Naive thymus-derived CD8-positive, alpha-beta T cell (primary cell): ENCODE measurements at places on chromosomes 2 and 18. TPM values are rescaled to one million over a fixed set of nuclear protein-coding genes. Genes with fewer than 3 reads are reported as not detected.

DNA sequence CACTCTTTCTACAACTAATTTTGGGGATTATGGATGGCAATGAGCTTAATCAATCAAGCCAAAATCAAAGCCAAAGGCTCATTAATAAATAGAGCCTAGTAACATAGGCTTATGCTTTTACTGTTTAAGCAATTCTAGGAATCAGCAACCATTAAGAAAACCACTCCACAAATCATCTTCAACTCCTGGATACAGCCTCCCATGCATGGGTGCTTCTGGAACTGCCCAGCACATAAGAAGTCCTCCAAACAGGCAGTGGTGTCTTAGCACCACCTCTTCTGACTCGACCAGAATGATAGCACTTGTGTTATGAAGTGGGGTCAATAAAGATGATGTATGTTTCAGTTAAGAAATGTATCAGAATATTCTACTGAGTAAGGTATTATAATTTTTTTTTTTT, 104.4 kb upstream of the SERPINE2 start:
- DNase-seq = no peak
- no peaks in the 10 kb centered on the region for H3K36me3 ChIP-seq
- no peak overlapping the region for H3K4me3 ChIP-seq
- H3K27me3 ChIP-seq = peaks cover 16% of the 10 kb centered on the region
- H3K27ac ChIP-seq = no peak overlapping the region

DNA sequence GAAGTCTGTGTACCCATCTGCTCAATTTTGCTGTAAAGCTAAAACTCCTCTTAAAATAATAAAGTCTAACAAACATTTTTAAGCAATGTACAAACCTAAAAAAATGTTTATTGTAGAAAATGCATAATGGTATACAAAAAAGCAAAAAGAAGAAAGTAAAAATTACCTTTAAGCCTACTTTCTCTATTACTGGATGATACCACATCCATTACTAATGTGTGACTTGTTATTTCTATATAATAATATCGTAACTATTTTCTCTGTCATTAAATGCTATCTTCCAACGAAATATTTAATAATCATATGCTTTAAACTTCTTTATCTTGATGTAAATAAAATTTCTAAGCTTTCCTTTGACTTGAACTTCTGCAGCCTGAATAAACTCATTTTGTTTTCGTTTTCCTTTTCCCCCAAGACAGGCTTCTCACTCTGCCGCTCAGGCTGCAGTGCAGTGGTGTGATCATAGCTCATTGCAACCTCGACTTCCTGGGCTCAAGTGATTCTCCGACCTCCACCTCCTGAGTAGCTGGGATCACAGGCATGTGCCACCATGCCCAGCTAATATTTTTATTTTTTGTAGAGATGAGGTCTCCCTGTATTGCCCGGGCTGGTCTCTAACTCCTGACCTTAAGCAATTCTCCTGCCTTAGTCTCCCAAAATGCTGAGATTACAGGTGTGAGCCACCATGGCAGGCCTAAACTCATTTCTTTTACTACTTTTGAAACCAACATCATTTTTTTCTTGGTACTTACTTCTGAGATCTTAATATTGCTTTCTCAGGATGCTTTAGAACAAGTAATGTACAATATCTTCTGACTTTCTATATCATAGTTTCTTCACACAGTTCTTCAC, 18.1 kb upstream of the DNAH7 start:
- H3K27me3 ChIP-seq = no peaks in the 10 kb centered on the region
- H3K36me3 ChIP-seq = no peaks in the 10 kb centered on the region
- H3K27ac ChIP-seq = no peak overlapping the region
- DNase-seq = no peak

- DNase-seq = no peak
- no peak overlapping the region for H3K4me3 ChIP-seq
- no peaks in the 10 kb centered on the region for H3K27me3 ChIP-seq
- H3K4me1 ChIP-seq = peaks cover 2% of the 10 kb centered on the region
- no peak overlapping the region for H3K27ac ChIP-seq
- H3K36me3 ChIP-seq = no peaks in the 10 kb centered on the region
Measured at GRCh38 chr18:61820882-61821281, 71.9 kb downstream of the RNF152 start.

- no peaks in the 10 kb centered on the region for H3K4me1 ChIP-seq
- H3K27me3 ChIP-seq = no peaks in the 10 kb centered on the region
- H3K36me3 ChIP-seq = no peaks in the 10 kb centered on the region
Measured at GRCh38 chr18:38456253-38456652, 890.7 kb upstream of the CELF4 start.

DNA sequence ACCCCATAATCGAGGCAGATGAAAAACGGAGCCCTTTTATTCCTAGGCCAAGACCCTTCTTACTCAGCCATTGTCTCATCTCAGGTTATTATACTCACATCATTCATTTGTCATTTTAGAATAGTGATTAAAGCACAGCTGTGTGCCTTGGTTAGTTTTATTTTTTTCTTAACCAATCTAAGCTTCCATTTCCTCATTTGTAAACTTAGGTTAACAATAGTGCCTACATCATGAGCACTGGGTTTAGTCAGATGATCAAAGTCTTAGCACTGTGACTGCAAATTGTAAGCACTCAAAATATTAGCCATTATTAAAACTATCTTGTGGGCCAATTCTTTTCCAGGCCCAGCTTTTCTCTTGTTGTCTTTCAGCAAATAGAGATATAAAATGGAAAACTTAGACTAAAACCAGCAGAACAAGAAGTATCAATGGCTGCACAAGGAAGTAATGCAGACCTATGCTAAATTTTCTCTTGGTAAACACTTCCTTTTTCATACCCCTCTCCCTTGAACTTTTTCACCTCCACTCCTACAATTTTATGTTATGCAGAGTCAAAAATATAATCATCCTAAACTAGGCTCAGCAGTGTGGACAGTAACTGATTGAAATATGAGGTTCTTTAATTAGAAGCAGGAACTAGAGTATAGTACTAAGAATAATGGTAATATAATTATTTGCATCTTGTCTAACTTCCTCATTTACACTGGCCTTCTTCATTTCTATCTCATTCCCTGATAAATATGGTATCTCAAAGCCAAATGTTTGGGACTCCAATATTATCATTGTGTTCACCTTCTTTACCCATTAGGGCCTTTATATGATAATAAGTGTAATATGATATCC, 21.5 kb upstream of the GALNT3 start:
- H3K36me3 ChIP-seq = peaks cover 6% of the 10 kb centered on the region
- H3K4me3 ChIP-seq = no peak overlapping the region
- DNase-seq = no peak

CNTNAP5 gene
- total RNA-seq = not detected
